T-cell (primary cell): ENCODE measurements at places on chromosomes 7 and 10.

DNA sequence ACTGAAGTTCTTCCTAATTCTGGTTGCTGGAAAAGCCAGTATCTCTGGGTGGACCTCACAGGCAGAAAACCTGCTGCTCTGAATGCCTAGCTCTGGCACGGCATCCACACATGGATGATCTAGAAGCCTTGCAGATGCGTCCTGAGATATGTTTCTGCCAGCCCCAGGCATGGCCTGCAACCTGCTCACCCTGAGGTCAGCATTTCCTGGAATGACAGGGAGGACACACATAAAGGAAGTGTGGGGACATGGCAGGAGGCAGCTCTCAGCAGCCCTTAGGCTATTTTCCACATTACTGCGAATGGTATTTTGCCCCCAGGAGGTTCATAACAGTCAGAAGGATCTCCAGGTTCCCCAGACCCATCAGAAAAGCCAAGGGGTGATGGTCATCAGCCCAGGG is 23.2 kb downstream of the PLXNA4 start:
- no peak overlapping the region for H3K27ac ChIP-seq
- H3K27me3 ChIP-seq: no peaks in the 10 kb centered on the region
- H3K4me3 ChIP-seq: no peak overlapping the region
- H3K4me1 ChIP-seq: no peaks in the 10 kb centered on the region
- DNase-seq: no peak
- no peaks in the 10 kb centered on the region for H3K36me3 ChIP-seq

DNA sequence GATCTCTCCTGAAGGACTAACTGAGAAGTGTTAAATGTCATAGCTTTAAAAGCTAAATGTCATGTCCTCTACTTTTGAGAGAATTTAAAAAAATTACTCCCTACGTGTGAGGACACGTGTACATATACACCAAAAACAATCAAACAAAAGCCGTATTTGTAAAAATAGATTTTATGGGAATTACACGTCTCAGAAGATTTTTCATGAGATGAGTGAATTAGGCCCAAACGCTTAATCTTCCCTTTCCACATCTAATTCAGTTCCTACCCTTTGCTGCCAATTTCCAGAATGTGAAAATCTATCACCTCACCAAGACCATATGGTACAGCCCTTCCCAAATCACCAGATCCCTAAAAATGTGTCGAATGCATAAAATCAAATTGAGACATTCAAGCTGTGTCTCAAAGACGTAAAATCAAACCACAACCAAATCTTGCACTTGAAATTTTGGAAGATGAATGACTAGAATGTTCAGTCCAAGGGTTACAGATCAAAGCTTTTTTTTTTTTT is 1.0 kb upstream of the CTTNBP2 start:
- no peaks in the 10 kb centered on the region for H3K4me1 ChIP-seq
- H3K36me3 ChIP-seq: no peaks in the 10 kb centered on the region
- H3K4me3 ChIP-seq: no peak overlapping the region
- H3K27ac ChIP-seq: no peak overlapping the region
- DNase-seq: no peak

- no peak for DNase-seq
- no peak overlapping the region for H3K27ac ChIP-seq
- peaks cover under 1% of the 10 kb centered on the region for H3K4me1 ChIP-seq
- H3K4me3 ChIP-seq: no peak overlapping the region
- no peaks in the 10 kb centered on the region for H3K36me3 ChIP-seq
Observed at GRCh38 chr7:24722386-24723177, 34.7 kb downstream of the GSDME start.

- no peaks in the 10 kb centered on the region for H3K36me3 ChIP-seq
- peaks cover 21% of the 10 kb centered on the region for H3K27me3 ChIP-seq
- peaks cover 4% of the 10 kb centered on the region for H3K4me1 ChIP-seq
- DNase-seq: peak; percentile 31
- H3K27ac ChIP-seq: no peak within 1 kb of the TSS
Observed at GRCh38 chr10:22345301-22346095, at the start of gene SPAG6. TSS of gene SPAG6 (plus strand) at chr10:22345496. CDS start at chr10:22345612, 116 bp downstream.

DNA sequence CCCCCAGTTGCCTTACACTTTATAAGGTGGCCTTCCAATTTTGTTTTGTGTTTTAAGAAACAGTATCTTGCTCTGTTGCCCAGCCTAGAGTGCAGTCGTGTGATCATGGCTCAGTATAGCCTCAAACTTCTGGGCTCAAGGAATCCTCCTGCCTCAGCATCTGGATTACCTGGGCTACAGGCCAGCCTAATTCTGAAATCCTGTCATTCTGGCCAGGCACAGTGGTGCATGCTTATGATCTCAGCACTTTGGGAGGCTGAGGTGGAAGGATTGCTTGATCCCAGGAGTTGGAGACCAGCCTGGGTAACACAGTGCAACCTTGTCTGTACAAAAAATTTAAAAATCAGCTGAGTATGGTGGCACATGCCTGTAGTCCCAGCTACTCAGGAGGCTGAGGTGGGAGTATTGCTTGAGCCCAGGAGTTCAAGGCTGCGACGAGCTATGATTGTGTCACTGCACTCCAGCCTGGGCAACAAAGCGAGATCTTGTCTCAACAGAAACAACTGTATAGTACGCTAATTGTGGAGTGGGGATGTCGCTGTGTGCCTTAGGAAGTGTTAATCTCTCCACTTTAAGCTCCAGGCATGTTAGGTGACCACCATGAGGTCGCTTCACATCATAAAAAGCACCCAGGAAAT is 24.7 kb upstream of the RBM33 start:
- peaks cover 8% of the 10 kb centered on the region for H3K27me3 ChIP-seq
- no peak for DNase-seq
- no peak overlapping the region for H3K4me3 ChIP-seq
- H3K4me1 ChIP-seq: no peaks in the 10 kb centered on the region
- no peaks in the 10 kb centered on the region for H3K36me3 ChIP-seq

DNA sequence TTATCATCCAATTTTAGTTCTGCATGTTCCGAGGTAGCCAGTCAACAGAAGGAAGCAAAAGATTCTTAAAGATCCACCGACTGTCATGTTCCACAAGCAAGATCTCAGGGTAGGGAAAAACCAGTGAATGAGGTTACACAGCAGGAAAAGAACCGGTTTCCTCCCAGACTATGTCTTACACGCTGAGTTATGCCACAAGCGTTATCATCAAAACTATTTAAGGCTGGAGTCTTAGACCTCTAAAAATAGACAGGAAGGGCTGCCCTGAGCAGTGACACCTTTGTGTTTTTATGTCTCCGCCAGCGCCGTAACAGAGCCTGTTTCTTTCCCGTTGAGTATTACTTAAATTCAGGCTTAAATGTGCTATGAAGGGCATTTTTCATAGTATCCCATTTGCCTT is 48.3 kb downstream of the PROSER2 start:
- no peaks in the 10 kb centered on the region for H3K27me3 ChIP-seq
- H3K27ac ChIP-seq: no peak overlapping the region
- H3K36me3 ChIP-seq: no peaks in the 10 kb centered on the region
- no peak for DNase-seq
- H3K4me3 ChIP-seq: no peak overlapping the region

DNA sequence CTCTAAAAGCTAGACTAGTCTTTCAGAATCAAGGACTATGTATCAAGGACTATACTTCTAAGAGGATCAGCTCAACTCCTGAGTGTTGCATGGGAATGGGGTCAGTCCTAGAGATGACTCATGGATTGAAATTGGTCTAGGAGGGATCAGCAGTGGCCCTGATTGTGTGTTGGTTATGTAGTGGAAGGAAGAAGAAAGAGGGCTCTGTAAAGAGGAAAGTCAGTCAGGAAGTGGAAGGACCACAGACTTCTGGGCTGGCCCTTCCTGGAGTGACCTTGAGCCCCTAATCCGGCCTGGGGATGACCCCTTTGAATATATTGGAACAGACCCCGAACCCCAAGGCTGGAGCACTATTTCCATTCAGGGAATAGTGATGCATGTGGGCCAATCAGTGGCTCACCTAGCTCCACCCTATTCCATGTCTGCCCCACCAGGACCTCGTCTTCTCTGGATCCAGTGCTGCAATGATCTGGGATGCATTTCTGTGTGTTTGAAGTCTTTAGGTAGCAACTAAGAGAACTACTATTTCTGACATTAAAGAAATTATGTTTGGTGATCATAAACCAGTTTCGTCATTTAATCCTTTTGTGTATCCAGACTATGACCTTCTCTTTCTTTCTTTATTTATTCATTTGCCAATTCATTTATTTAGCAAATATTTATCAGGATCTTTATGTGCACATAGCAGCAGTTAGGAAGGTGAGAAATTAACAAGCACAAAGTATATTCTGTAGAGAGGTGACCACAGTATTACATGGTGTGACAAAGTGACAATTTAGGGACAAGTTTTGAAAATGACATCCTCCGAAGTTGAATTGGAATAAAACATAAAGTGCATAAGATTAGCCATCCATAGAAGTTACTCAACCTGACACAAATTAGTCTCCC is 48.6 kb upstream of the KIF5B start:
- peaks cover 3% of the 10 kb centered on the region for H3K27me3 ChIP-seq
- H3K36me3 ChIP-seq: no peaks in the 10 kb centered on the region
- no peaks in the 10 kb centered on the region for H3K4me1 ChIP-seq
- no peak overlapping the region for H3K27ac ChIP-seq
